ENCODE measurements at places on chromosomes 12 and 14.

DNA sequence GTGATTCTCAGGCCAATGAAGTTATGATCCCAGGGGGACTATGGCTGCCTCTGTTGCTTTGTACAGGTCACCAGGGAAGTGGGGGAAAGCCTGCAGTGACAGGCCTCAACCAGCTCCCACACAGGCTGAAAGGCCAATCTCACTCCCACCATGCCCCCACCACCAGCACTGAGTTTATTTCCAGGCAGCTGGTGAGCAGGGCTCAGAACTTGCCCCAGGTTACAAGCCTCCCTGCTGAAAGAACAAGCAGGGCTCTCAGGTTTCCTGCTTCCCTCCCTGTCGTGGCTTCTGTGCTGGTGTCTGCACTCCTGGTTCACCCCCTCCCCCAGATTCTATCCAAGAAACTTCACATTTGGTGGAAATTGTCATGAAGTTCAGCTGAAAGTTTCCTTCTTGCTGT is 260.3 kb downstream of the CCDC59 start:
- DNase-seq = no peak

GRCh38 chr12:74449872-74450271 is 87.8 kb upstream of the ATXN7L3B start:
- DNase-seq = no peak

- no peak for DNase-seq
These were observed 22.9 kb downstream of the DYRK4 start for GRCh38 chr12:4584896-4585295.

- no peak for DNase-seq
These were observed 10.0 kb downstream of the PGF start for GRCh38 chr14:74945261-74945851.

Measured in activated T-helper 1 cell treated with anti-CD3 and anti-CD28 coated beads, Interleukin-2, amount 50 U/mL, for 16 hours (primary cell).